Naive thymus-derived CD8-positive, alpha-beta T cell (primary cell): ENCODE measurements at places on chromosomes 5 and 9. TPM values are rescaled to one million over a fixed set of nuclear protein-coding genes. Genes with fewer than 3 reads are reported as not detected.

- DNase-seq: no peak
Measured at GRCh38 chr9:121498487-121499176, 1.0 kb downstream of the GGTA1 start.

IFNA13 gene
- not detected for total RNA-seq

- DNase-seq: no peak
Measured at GRCh38 chr9:121274851-121275250, 6.9 kb downstream of the GSN start.

- DNase-seq: no peak
Measured at GRCh38 chr5:150703762-150704161, 2.9 kb upstream of the RBM22 start.

WNT8A gene
- not detected for total RNA-seq

ADAMTS2 gene
- total RNA-seq: not detected

GRCh38 chr5:173664154-173664526 lies 47.7 kb upstream of the BOD1 start:
- no peak for DNase-seq

DNA sequence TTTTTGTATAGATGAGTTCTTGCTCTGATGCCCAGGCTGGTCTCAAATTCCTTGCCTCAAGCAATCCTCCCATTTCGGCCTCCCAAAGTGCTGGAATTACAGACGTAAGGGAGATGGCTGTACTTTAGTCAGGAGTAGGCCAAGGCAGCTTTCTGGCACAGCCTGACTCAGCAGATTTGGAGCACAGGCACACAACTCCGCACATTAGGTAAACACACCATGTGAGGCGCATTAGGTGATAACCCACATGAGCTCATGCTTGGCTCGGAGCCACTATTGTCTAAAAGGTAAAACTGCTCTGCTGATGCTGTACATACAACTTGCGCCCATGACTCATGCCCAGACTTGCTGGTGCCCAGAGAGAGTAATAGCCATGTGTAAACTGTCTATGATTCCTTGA lies 1157.9 kb downstream of the TAF11L14 start:
- no peak for DNase-seq
